ENCODE measurements at places on chromosomes 3 and 15.
A peak's percentile ranks its signal among the peaks of the same experiment; 100 is the strongest.

- no peak for DNase-seq
- no peak overlapping the region for H3K27ac ChIP-seq
- no peaks in the 10 kb centered on the region for H3K36me3 ChIP-seq
- H3K4me3 ChIP-seq = no peak overlapping the region
Observed at GRCh38 chr3:140953028-140953960, 11.7 kb downstream of the SLC25A36 start.

DNA sequence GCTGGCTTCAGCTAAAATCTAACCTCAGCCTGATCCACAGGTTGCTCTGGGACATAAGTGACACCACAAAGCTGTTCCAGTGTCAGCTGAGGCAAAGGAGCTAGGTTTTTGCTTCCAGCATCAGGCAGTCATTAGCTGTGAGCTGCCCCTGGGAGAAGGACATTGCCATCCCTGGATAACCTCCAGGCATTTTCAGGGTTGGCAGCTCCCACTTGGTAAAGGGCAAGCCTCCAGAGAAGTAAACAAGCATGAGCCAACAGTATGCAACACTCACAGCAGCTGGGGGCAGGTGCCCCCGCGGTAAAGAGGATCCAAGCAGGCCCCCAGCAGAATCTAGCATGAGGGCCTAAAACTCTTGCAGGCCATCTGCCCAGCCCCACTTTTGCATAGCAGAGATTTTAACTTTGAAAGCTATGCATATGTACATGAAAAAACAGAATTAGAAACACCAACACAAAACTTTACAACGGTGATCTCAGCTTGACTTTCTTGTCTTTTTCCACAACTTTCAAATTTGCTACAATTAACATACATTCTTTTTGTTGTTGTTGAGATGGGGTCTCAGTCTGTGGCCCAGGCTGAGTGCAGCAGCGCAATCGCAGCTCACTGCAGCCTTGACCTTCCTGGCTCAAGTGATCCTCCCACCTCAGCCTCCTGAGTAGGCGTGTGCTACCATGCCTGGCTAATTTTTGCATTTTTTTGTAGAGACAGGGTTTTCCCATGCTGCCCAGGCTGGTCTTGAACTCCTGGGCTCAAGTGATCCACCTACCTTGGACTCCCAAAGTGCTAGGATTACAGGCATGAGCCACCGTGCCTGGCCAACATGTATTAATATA is 83.8 kb upstream of the TPM1 start:
- DNase-seq = no peak
- H3K27ac ChIP-seq = no peak overlapping the region
- no peaks in the 10 kb centered on the region for H3K4me1 ChIP-seq
- no peaks in the 10 kb centered on the region for H3K27me3 ChIP-seq

- H3K36me3 ChIP-seq = no peaks in the 10 kb centered on the region
- H3K27me3 ChIP-seq = no peaks in the 10 kb centered on the region
- no peak overlapping the region for H3K27ac ChIP-seq
- no peak for DNase-seq
Observed at GRCh38 chr15:93105485-93105884, 16.5 kb upstream of the RGMA start.

DNA sequence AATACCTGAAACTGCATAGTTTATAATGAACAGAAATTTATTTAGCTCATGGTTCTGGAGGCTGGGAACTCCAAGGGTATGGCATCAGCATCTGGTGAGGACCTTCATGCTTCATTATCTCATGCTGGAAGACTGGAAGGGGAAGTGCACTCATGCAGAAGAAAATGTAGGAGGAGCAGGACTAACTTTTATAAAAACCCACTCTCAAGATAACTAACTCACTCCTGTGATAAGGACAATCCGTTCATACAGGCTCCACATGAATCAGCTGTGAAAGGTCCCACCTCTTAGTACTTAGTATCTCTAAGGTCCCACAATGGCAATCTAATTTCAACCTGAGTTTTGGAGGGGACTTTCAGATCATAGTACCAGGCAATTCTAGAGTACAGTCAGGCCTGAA is 33.6 kb upstream of the APH1B start:
- no peak overlapping the region for H3K4me3 ChIP-seq
- no peaks in the 10 kb centered on the region for H3K27me3 ChIP-seq
- peak overlapping the region; percentile 81 for H3K27ac ChIP-seq
- DNase-seq = no peak
- no peaks in the 10 kb centered on the region for H3K4me1 ChIP-seq

DNA sequence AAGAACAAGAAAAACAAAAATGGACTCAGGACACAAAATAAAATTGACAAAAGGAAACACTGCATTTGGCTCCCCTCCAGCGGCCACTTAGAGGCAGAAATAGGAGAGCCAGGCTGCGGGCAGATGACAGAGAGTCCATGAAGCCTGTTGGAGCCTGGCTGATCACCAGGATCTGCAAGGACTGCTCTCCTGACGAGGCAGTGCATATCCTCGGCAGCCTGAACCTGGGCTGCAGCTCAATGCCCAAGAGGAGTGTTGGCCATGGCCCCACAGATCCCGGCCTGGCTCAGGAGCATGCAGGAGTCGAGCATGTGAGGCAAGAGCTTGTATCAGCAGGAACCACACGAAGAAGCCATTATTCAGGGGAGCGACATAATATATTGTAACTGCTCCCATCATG is 199.8 kb downstream of the STT3B start:
- H3K4me3 ChIP-seq = no peak overlapping the region
- H3K27me3 ChIP-seq = no peaks in the 10 kb centered on the region
- DNase-seq = no peak
- H3K27ac ChIP-seq = no peak overlapping the region
- no peaks in the 10 kb centered on the region for H3K4me1 ChIP-seq

- no peaks in the 10 kb centered on the region for H3K36me3 ChIP-seq
- H3K4me1 ChIP-seq = no peaks in the 10 kb centered on the region
- no peak overlapping the region for H3K27ac ChIP-seq
- H3K4me3 ChIP-seq = no peak overlapping the region
- DNase-seq = no peak
- H3K27me3 ChIP-seq = no peaks in the 10 kb centered on the region
Observed at GRCh38 chr3:141557961-141558706, 71.3 kb downstream of the RASA2 start.

- H3K27ac ChIP-seq = no peak overlapping the region
- no peaks in the 10 kb centered on the region for H3K36me3 ChIP-seq
- no peak overlapping the region for H3K4me3 ChIP-seq
- no peaks in the 10 kb centered on the region for H3K27me3 ChIP-seq
- H3K4me1 ChIP-seq = no peaks in the 10 kb centered on the region
- DNase-seq = no peak
Observed at GRCh38 chr3:187434524-187434923, 66.3 kb downstream of the RTP4 start.

DNA sequence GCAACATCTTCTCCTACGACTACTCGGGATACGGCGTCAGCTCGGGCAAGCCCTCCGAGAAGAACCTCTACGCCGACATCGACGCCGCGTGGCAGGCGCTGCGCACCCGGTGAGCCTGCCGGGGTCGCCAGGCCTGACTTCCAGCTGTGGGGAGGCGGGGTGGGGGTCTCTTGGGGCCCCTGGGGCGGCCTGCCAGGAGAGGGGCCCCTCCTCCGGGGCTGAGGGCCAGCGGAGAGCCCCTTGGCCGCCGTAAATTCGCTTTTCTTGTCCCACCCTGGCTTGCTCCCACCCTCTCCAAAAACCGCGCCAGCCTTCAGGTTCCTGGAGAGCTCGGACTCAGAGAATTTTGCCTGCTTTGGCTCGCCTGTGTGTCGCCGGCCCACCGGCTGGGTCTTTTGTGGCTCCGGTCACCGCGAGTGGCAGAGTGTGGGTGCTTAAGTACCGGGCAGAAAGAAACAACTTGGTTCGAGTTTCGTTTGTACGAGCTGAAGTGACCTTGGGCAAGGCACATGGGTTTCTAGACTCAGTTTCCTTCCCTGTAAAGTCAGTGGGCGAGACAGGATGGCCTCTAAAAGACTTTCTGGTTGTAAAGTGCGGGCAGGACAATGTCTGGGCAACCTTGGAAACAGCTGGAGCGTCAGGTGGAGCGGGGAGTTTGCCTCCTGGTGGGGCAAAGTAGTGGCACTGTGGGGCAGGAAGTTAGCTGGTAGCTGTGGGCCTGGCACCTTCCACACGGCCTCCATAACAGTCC is 976 bp downstream of the ABHD17C start:
- no peaks in the 10 kb centered on the region for H3K27me3 ChIP-seq
- no peak for DNase-seq
- H3K4me3 ChIP-seq = peak overlapping the region; percentile 50
- peaks cover 28% of the 10 kb centered on the region for H3K4me1 ChIP-seq

DNA sequence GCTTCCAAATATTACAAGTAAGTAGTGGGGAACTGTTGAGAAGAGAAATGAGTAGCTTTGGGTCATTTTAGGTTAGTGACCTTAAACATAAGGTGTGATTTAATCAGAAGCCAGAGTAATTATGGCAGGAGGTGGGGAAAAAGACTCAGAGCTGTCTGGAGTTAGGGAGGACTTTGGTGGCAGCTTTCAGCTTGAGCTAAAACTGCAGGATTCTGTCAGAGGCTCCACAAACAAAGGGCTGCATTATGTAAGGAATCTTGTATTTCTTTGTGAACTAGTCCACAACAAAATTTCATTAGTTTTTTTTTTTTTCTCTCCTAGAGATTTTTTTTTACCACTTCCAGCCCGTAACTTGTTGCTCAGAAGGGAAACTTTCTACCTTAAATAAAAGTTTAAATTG is 345.3 kb downstream of the TIGIT start:
- peaks cover 16% of the 10 kb centered on the region for H3K4me1 ChIP-seq
- no peak for DNase-seq

- H3K4me3 ChIP-seq = no peak overlapping the region
- no peaks in the 10 kb centered on the region for H3K27me3 ChIP-seq
- no peaks in the 10 kb centered on the region for H3K36me3 ChIP-seq
- DNase-seq = no peak
- H3K27ac ChIP-seq = no peak overlapping the region
- no peaks in the 10 kb centered on the region for H3K4me1 ChIP-seq
Observed at GRCh38 chr3:105085506-105085905, 281.2 kb upstream of the ALCAM start.

DNA sequence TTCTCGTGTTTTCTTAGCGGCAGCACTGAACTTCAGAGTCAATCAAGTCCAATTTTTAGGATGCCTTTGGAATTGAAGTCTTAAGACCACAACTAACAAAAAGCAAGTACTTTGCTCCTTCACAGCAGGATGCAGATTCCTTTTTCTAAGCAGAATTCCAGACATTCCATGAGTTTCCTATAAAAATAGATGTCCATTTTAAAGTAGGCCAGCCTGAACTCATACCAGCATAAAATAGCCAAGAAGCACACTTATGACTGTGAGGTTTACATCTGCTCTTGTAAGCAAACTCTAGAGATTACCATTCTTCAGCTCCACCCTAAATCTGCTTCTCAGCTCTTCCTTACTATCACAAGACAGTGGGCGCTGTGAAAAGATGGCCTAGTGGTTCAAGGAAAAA is 85.8 kb downstream of the THBS1 start:
- H3K27me3 ChIP-seq = no peaks in the 10 kb centered on the region
- H3K4me3 ChIP-seq = no peak overlapping the region
- DNase-seq = no peak
- H3K4me1 ChIP-seq = peaks cover 7% of the 10 kb centered on the region

GRCh38 chr15:68768321-68768720 is 52.4 kb downstream of the ANP32A start:
- H3K4me1 ChIP-seq = no peaks in the 10 kb centered on the region
- H3K27ac ChIP-seq = no peak overlapping the region
- H3K4me3 ChIP-seq = no peak overlapping the region
- DNase-seq = no peak
- no peaks in the 10 kb centered on the region for H3K36me3 ChIP-seq

GRCh38 chr3:120052677-120053076 is 41.6 kb downstream of the GSK3B start:
- H3K4me3 ChIP-seq = no peak overlapping the region
- no peaks in the 10 kb centered on the region for H3K4me1 ChIP-seq
- no peak for DNase-seq
- H3K27ac ChIP-seq = no peak overlapping the region
- no peaks in the 10 kb centered on the region for H3K27me3 ChIP-seq

DNA sequence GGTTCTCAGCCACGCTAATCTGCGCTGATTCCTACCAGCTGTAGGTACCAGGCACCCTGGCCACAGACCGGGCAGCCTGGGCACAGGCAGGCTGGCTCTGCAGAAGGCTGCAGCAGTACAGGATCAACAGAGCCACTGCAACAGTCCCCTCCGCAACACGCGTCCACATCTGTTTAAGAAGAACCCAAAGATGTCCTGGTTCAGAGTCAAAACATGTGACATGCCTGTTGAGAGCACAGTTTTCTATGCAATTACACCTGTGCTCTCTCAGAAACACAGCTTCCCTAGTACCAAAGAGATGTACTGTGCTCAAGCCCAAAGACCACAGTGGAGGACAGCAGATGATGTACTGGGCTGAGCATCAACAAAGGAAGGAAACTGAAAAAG is 18.8 kb downstream of the LRIG1 start:
- peak overlapping the region; percentile 81 for H3K27ac ChIP-seq
- peaks cover 52% of the 10 kb centered on the region for H3K4me1 ChIP-seq
- no peaks in the 10 kb centered on the region for H3K36me3 ChIP-seq
- H3K27me3 ChIP-seq = no peaks in the 10 kb centered on the region
- DNase-seq = no peak

DNA sequence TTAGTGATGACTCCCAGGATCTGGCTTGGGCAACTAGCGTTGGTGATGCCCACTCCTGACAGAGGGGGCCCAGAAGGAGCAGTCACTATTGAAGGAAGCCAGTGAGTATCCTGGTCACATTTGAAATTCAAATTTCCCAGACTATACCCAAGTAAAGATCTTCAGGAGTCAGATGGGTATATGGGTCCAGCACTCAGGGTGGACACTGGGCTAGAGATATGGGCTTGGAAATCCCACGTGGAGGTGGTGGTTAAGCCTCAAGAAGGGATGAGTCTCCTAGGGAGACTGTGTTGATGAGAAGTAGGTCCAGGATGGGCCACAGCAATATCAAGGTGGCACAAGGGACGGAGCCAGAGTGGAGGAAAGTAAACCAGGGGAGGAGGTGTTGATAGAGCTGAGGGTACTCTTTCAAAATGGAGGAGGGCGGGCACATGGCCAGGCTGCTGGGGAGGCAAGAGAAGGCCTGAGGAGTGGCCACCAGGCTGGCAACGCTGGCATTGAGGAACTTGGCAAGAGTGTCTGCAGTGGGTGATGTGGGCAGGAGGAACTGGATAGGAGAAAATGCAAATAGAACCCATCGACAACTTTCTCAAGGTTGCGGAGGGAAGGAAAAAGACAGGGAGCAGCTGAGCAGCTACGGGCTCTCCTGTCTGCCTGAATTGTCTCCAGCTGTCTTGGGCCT is 3.7 kb upstream of the SLCO2A1 start:
- DNase-seq = no peak
- H3K4me1 ChIP-seq = no peaks in the 10 kb centered on the region
- no peak overlapping the region for H3K4me3 ChIP-seq
- no peaks in the 10 kb centered on the region for H3K27me3 ChIP-seq
- H3K27ac ChIP-seq = no peak overlapping the region
